BJ (cell line): ENCODE measurements at places on chromosomes 5 and 9. TPM values are rescaled to one million over a fixed set of nuclear protein-coding genes. Genes with fewer than 3 reads are reported as not detected.
A peak's percentile ranks its signal among the peaks of the same experiment; 100 is the strongest.

- DNase-seq = no peak
Measured at GRCh38 chr5:150152636-150153462, 2.8 kb downstream of the PDGFRB start.

- DNase-seq = peak; percentile 31
Measured at GRCh38 chr5:158695595-158696330, 404.0 kb downstream of the EBF1 start.

DNA sequence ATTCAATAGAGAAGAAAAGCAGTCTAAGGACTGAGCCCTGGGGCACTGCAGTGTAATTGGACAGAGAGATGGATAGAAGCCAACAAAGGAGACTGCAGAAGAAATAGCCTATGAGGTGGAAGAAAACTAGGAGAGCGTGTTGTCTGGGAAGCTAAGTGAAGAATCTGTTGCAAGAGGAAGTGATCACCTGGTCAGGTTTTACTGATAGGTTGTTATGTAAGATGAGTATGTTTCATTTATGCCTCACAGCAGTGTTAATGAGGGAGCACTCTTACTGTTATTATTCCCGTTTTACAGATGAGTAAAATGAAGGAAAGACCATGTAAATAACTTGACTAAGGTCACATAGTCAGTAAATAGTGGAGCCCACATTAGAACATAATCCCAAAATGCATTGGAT, 80.0 kb upstream of the GRHPR start:
- DNase-seq = no peak

DNA sequence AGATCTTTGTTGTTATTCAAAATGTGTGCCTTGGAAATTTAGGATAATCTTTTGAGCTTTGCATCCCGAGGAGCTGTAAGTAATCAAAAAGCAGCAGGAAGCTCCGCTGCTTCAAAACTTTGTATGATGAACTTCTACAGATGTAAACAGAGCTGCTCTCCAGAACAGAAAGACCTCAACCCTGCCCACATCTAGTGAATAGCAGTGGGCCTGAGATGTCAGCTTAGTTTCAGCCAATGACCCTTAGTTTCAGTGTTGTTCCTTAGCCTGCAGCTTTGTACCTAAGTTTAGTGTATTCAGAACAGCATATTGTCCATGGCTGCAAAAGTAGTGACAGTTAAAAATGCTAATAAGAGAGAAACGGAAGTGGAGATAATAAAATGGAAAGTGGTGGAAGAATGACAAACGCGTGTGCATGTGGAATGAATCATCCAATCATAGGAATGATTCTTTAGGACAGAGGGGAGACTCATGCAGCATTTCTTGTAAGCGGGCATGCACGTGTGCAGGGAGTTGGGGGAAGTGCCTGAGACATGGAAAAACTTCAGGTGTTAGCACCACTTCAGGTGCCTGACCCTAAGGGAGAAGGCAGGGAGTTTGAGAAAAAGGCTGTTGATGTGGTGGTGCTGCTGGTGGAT, 24.9 kb downstream of the SNX24 start:
- peak; percentile 33 for DNase-seq

DNA sequence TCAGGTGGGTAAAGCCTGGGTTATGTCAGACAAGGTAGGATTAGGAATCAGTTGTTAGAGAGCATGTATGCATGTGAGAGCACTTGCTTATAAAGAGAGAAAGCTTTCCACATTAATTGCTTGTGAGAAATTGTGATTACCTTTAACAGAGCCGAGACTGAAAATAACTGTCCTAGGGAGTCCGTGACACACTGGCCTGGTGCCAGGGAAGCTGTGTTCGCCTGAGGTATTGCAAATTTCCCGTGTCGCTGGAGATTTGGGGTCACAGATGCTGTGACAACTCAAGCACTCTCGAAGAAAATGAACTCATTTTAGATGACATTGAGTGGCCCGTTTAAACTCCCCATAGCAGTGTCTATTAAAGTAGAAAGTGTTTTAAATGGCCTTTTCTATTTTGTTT, 9.6 kb downstream of the SLC1A1 start:
- DNase-seq = no peak

Gene SPAAR
- polyA plus RNA-seq = 0.23 and 0.32 TPM in 2 replicates

- DNase-seq = no peak
Measured at GRCh38 chr5:30894811-30895210, 298.7 kb upstream of the CDH6 start.

GRCh38 chr9:114823441-114823840, 17.6 kb upstream of the TNFSF15 start:
- no peak for DNase-seq

GRCh38 chr5:89371646-89372045, 488.7 kb upstream of the MEF2C start:
- no peak for DNase-seq

GRCh38 chr9:137023583-137023991, 4.5 kb downstream of the ABCA2 start:
- no peak for DNase-seq
